ENCODE measurements at places on chromosomes 4 and X.

- DNase-seq, result no peak
These were observed 62.5 kb downstream of the PGRMC2 start for GRCh38 chr4:128225148-128225547.

DNA sequence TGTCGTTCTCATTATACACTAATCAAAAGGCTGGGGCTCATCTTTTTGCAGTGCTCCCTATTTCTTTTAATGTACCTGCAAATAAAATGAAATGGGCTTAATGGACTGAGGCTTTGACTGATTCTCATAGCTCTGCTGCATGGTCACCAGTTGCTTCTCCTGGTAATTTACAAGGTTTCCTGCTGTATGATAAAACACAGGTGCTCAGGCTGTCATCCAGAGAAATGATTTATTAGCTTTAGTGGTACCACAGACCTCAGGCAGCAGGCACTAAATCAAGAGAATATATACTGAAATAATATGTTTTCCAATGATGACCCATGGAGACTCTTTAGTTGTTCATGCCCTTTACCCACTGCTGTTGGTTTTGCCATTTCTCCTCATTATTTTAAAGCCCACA, 137.7 kb downstream of the C4orf33 start:
- DNase-seq, result no peak

GRCh38 chr4:39770969-39771724, 73.2 kb downstream of the UBE2K start:
- no peak for DNase-seq

GRCh38 chr4:168560184-168561180, 63.6 kb downstream of the PALLD start:
- DNase-seq, result no peak

DNA sequence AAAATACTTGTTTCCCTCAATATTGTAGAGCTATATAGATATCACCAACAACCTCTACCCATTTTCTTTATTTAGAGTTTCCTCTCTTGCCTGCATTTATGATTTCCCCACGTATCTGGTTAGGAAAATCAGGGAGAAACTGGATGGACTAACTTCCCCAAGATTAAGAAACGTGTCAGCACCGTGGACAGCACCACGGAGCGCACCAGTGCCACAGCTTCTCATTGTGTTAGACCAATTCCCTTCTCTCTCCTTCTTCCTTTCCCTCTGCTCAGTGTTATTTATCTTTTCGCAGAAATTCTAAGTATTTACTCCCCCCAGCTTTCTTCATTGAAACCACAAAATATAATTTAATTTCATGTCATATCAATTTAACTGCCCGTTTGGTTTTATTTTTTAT, 568.6 kb upstream of the BOD1L1 start:
- DNase-seq, result no peak

DNA sequence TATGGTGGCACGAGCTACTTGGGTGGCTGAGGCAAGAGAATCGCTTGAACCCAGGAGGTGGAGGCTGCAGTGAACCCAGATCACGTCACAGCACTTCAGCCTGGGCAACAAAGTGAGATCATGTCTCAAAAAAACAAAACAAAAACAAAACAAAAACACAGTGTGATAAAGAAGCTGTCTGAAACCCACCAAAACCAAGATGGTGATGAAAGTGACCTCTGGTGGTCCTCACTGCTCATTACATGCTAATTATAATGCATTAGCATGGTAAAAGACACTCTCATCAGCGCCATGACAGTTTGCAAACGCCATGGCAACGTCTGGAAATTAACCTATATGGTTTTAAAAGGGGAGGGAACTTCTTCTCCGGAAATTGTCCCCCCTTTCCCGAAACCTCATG, 29.4 kb upstream of the OPHN1 start:
- peak; percentile 31 for DNase-seq

GRCh38 chr4:153571006-153571545, 104.9 kb downstream of the TMEM131L start:
- DNase-seq, result no peak

- peak; percentile 0 for DNase-seq
These were observed 752 bp downstream of the MBTPS2 start for GRCh38 chrX:21840193-21840545.

DNA sequence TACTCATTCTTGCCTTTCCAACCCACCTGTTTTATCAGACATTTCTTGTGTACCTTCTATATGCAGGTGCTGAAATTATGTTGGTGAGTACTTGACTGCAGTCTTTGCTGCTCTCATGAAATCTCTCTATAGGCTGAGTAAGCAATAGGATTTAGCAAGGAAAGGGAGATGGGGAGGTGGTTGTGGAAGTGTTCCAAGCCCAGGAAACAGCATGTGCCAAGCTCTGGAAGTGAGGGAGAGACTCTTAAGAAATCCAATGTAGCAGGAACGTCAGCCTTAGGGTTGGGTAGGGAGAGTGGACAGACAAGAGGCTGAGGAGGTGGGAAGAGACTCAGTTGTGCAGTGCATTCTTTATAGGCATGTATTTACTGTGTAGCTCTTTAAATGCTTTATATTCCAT, 5.6 kb downstream of the SEPTIN11 start:
- no peak for DNase-seq

GRCh38 chrX:48909703-48910294, 1.6 kb downstream of the SLC35A2 start:
- no peak for DNase-seq

- DNase-seq, result no peak
These were observed 14.0 kb upstream of the PHKA2 start for GRCh38 chrX:18997916-18998315.

DNA sequence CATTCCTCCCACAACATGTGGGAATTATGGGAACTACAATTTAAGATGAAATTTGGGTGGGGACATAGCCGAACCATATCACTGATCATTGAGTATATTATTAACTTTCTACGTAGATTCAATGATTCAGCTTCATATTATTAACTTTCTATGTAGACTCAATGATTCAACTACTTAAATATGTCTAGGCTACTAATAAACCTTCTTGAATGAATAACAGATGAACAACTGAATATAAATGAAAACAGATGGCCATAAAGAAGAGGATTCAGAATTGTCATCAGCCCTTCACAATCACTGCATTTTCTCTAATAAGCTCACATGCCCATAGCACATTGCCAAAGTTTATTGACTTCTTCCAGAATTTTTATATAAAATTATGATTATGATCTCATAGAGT, 57.0 kb downstream of the CEP44 start:
- no peak for DNase-seq
